ENCODE measurements at places on chromosomes 6 and 20. TPM values are rescaled to one million over a fixed set of nuclear protein-coding genes. Genes with fewer than 3 reads are reported as not detected.

- H3K36me3 ChIP-seq: no peaks in the 10 kb centered on the region
- H3K4me1 ChIP-seq: peaks cover 8% of the 10 kb centered on the region
- no peak overlapping the region for H3K27ac ChIP-seq
- H3K4me3 ChIP-seq: no peak overlapping the region
Observed at GRCh38 chr20:17868151-17868550, 100.4 kb downstream of the SNX5 start.

BPIFB2 gene
- not detected for total RNA-seq

NDUFAF5 gene
- 39.3 TPM for total RNA-seq

- H3K27ac ChIP-seq: no peak overlapping the region
- H3K36me3 ChIP-seq: peaks cover 22% of the 10 kb centered on the region
- H3K4me1 ChIP-seq: peaks cover 8% of the 10 kb centered on the region
- peaks cover 52% of the 10 kb centered on the region for H3K27me3 ChIP-seq
- no peak for DNase-seq
- no peak overlapping the region for H3K4me3 ChIP-seq
Observed at GRCh38 chr6:104955491-104955890, 1.4 kb upstream of the LIN28B start.

DNA sequence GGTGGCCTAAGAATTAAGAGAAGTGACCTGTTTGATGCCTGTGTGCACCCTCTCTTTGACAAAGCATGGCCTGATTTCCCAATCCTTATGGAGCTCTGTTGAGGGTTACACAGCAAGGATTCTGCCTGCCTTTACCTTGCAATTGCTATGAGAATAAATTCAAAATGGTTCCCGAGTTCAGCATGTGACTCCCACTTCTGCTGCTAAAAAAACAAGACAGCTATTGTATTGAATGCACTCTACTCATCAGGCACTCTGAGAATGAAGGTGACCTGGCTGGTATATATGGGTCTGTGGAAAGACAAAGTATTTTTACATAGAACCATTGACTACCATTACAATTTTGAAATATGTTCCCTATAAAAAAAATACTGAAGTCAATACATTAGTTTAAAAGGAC, 190.3 kb downstream of the ATXN1 start:
- peak overlapping the region; percentile 30 for H3K27ac ChIP-seq
- H3K27me3 ChIP-seq: no peaks in the 10 kb centered on the region
- DNase-seq: no peak
- peaks cover 10% of the 10 kb centered on the region for H3K36me3 ChIP-seq
- peaks cover 5% of the 10 kb centered on the region for H3K4me1 ChIP-seq

SNRPB2 gene
- 54.2 TPM for total RNA-seq

- H3K27ac ChIP-seq: no peak overlapping the region
- H3K4me3 ChIP-seq: no peak overlapping the region
- DNase-seq: no peak
- H3K27me3 ChIP-seq: no peaks in the 10 kb centered on the region
- peaks cover 10% of the 10 kb centered on the region for H3K4me1 ChIP-seq
Observed at GRCh38 chr6:4359108-4359730, 223.8 kb upstream of the ECI2 start.

- H3K36me3 ChIP-seq: no peaks in the 10 kb centered on the region
- no peak for DNase-seq
- no peak overlapping the region for H3K27ac ChIP-seq
- no peak overlapping the region for H3K4me3 ChIP-seq
Observed at GRCh38 chr6:16519265-16520242, 241.7 kb downstream of the ATXN1 start.

DNA sequence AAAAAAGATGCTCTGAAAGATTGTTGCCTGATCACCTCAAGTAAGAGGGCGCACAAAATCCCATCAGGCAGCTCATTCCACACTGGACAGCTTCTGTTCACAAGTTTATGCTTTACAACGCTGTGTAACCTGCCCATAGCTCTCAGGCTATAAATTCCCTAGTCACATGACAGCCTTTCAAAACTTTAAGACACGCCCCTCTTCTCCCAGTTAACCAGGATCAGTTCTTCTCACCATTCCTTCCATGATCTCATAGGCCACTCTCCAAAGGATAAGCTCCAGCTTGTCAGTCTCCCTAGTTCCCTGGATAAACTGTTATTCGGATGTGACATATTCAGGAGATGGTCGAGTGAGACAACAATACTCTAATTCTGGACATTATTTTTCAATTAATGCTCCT, 15.0 kb downstream of the ADNP start:
- H3K27ac ChIP-seq: peak overlapping the region; percentile 74
- no peak for DNase-seq
- peak overlapping the region; percentile 14 for H3K4me3 ChIP-seq
- peaks cover 89% of the 10 kb centered on the region for H3K4me1 ChIP-seq

POFUT1 gene
- total RNA-seq: 15.4 TPM

TMEM244 gene
- total RNA-seq: not detected

HIVEP2 gene
- 99.2 TPM for total RNA-seq

CFAP61 gene
- not detected for total RNA-seq

DNA sequence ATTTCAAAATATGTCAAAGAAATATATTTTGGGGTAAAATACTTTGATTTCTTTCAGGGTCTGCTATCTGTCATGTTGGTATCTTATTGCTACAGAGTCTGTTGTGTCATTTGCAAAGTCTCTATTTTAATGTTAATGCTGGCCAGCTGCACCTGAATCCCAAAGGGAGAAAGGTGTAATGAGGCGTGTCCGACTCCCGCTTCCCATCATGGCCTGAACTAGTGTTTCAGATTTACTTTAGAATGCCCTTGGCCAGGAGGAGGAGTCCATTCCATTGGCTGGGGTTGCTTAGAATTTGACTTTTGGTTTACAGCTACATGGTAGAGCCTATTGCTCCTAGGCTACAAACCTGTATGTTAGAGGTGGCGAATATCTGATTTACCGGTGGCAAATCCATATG, 69.3 kb downstream of the FAM50B start:
- H3K4me1 ChIP-seq: peaks cover 34% of the 10 kb centered on the region
- no peak overlapping the region for H3K4me3 ChIP-seq
- no peak overlapping the region for H3K27ac ChIP-seq
- H3K27me3 ChIP-seq: peaks cover 9% of the 10 kb centered on the region
- no peak for DNase-seq

GRCh38 chr6:107235511-107235910, 120.2 kb upstream of the BEND3 start:
- no peak overlapping the region for H3K4me3 ChIP-seq
- H3K36me3 ChIP-seq: peaks cover 23% of the 10 kb centered on the region
- H3K27me3 ChIP-seq: no peaks in the 10 kb centered on the region
- DNase-seq: no peak
- no peaks in the 10 kb centered on the region for H3K4me1 ChIP-seq
- no peak overlapping the region for H3K27ac ChIP-seq

GRCh38 chr6:152952045-152952444, 30.8 kb downstream of the FBXO5 start:
- DNase-seq: no peak
- H3K27me3 ChIP-seq: peaks cover 17% of the 10 kb centered on the region
- no peak overlapping the region for H3K4me3 ChIP-seq
- H3K36me3 ChIP-seq: no peaks in the 10 kb centered on the region
- peaks cover 4% of the 10 kb centered on the region for H3K4me1 ChIP-seq

DNA sequence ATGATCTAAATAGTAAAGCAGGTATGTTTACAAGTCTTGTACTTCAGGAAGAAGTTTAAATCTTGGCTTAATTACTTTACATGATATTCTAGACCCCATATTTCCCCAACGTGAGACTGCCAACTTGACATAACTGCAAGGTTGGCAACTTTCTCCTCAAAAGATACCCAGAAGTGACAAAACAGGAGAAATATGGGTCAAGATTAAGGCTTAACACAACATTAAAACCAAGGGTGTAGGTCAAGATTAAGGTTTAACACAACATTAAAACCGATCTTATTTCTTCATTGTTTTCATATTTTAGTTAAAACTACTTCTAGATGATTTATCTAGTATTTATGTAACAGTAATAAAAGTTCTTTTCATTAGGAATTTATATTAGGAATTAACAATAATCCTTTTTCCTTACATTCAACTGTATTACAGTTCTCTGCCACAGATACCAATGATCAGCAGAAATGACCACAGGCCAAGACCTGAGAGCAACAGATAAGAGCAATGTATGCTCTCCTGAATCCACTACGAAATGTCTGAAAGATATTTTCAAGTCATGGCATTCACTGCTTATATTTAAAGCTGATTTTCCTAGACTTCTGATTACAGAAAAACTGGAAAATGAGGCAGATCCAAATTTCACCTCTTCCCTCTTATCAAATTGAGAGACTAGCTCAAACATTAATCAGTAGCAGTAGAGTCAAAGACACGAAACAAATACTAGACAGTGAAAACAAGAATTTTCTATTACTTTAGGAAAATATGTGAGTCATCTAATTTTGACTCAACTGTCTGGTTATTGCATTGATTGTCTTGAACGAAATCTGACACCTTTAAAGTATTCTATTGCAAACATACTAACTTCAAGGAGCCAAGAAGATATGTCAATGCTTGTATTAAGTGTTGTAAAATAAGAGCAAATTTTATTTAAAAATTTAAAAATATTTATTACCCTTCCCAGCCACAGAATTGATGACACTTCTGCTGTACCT, 72.3 kb downstream of the RNGTT start:
- H3K4me3 ChIP-seq: no peak overlapping the region
- no peak for DNase-seq
- H3K36me3 ChIP-seq: peaks cover 53% of the 10 kb centered on the region
- no peaks in the 10 kb centered on the region for H3K27me3 ChIP-seq

- H3K4me1 ChIP-seq: peaks cover 15% of the 10 kb centered on the region
- H3K27ac ChIP-seq: peak overlapping the region; percentile 94
- peak overlapping the region; percentile 91 for H3K4me3 ChIP-seq
- H3K27me3 ChIP-seq: no peaks in the 10 kb centered on the region
- H3K36me3 ChIP-seq: peaks cover 4% of the 10 kb centered on the region
Observed at GRCh38 chr6:36443471-36444428, 950 bp downstream of the KCTD20 start.

SRXN1 gene
- total RNA-seq: 2.4 TPM

All from naive thymus-derived CD8-positive, alpha-beta T cell (primary cell).